Cortex of kidney (tissue), 1 donor: ENCODE measurements at places on chromosomes 12 and 14.

- no peak for DNase-seq
Observed at GRCh38 chr14:62185078-62185477, 422.9 kb downstream of the SNAPC1 start.

DNA sequence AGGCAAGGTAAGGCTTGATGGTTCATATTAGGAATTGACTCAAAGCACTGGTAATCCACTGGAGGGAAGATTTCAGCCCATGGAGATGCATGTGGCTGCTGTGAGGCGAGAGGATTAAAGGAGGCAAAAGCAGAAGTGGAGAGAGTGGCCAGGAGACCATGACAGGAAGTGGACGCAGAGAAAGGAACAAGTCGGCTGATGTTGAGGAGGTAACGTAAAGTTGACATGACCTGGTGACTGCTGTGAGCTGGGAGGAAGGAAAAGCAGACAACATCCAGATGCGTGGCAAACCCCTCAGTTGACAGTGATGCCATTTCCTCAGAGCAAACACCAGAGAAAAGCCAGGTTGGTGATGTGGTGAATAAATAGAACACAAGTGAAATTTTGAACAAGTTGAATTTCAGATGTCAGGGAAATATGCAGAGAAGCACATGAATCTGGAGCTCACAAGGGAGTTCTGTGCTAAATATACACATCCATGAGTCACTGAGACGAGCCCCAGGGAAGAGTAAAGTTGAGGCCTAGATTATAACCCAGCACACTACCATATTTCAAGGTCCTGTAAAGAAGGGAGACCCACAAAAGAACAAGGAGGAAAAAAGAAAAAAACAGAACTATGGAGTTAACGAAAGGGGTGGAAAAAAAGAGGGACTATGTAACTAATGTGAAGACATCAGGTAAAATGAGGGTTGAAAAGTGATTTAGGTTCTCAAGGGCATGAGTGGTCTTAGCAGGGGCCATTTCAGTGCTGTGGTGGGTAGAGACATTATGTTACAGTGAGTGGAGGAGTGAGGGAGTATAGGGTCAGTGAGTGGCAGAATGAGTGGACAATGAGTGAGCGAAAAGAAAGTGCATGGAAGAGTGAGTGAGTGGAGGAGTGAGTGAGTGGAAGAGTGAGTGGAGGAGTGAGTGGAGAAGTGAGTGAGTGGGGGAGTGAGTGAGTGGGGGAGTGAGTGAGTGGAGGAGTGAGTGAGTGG, 61.6 kb upstream of the GZMB start:
- DNase-seq = no peak

- no peak for DNase-seq
Observed at GRCh38 chr12:53513712-53514410, 6.6 kb upstream of the NPFF start.

GRCh38 chr14:68947802-68948201, 31.3 kb downstream of the ACTN1 start:
- no peak for DNase-seq

- DNase-seq = no peak
Observed at GRCh38 chr12:49014547-49014946, 4.0 kb downstream of the PRKAG1 start.

GRCh38 chr12:94872971-94873733, 130.3 kb downstream of the NDUFA12 start:
- no peak for DNase-seq

DNA sequence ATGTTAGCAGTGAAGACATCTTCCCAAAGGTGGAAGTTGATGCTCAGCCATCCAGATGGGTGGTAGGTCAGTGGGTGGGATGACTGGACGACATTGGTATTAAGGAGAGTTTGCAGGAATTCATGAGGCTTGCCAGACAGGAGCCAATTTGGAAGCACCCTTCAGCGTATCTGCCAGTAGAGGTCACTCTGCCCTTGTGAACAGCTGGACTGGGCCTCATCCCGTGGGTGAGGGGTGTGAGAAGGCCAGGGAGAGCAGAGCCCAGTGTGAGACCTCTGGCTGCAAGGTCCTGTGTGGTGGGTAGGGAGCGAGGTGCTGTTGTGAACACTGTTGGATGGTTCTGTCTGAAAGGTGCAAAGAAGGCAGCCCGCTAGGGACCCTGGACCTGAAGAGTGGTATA, 37.7 kb downstream of the SLC5A8 start:
- no peak for DNase-seq

DNA sequence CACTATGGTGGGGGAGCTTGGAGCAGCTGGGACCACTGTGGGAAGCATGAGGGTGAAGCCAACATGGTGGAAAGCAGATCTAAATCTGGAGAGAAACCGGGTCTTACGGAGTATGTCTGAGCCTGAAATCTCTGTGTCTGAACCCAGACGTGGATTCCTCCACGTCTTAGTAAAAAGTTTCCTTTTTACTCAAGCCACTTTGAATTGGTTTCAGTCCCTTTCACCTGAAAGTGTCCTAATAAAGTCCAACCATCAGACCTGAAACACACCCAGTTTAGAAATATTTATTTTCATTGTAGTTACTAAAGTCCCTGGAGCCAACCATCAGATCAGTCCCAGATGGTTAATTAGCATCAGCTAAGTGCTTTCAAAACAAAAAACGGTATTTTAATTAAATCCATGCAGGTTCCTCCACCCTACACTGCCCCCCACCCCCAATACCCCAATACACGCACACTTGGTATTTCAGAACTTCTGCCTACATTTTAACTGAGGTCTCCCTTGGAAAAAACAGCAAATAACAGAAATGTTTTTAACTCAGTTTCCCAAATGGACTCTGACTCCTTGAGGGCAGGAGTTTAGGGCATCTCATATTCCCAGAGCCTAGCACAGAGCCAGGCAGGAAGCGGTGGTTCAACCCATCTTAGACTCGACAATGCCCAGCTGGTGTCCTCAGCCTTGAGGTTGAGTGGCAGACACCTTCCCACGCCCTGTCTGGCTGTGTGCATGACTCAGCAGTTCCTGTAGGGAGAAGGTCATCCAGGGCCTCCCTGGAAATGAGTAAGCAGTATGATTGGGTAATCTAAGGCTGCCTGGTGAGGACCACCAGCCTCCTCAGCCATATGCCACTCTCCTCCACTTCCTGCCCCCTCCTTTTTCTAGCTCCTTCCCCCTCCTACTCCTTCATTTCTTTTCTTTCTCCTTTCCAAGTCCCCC, 175.8 kb downstream of the TTC8 start:
- DNase-seq = no peak

DNA sequence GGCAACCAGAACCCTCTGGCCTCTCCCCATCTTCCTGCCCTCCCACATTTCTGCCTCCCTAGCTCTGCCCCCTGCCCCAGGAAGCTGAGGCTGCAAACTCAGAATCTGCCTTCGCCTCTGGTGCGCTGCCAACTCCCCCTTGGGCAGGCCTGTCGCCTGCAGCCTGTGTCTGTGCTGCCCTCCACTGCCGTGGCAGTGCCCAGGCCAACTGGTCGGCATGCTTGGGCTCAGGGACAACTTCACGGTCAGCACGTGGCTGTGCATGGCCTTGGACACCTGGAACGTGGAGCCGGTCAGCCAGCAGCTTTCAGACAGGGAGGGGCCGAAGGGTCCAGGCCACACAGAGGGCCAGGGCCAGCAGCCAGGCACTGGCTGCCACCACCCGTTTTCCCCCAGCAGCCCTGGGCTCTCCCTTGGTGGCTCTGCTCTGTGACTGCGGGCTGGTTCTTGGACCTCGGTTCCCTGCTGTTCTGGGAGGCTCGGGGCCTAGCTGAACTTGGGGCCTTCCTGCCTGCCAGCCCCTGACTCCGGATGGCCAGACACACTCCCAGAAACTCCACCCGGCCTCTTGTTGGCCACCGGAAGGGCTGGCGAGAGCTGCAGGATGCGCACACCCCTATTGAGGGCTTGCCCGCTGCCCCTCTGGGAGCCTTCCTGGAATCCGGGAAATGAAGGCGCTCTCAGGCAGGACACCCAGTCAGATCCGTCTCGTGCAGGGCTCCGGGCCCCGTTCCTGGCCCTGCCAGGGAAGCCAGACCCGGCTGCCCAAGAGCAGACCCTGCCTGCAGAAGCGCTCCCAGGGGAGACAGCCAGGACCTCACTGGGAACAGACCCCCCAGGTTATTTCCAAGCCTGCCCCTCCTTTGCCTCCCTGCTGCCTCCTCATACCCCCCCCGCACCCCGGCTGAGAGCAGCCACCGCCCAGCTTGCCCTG, 34.2 kb upstream of the PPP1R13B start:
- DNase-seq = no peak

DNA sequence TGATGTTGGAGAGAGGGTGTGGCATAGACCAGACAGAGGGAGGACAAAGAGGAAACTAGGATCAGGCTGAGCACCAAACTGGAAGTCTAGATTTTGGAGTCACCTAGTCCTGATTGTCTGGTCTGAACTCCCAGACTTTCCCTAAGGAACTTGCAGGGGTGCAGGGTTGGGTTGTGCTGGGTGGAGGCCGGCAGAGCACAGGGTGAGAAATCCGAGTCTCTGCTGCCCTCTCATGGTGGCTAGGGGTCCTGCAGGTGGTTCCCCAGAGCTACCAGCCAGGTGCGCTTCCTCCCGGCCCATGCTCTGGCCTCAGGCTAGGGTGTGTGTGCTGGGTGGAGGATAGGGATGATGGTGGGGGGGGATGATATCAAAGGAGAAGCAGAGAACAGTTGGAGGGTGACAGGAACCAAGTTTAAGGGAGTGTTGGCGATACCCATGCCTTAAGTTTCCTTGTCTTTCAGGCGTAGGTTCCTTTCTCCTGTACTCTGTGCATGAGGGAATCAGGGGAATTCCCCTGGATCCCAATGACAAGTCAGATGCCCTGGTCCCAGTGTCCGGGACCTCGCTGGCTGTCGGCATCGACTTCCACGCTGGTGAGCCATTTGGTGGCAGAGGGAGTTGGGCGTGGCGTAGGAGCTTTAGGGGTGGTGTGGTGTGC, 33.5 kb upstream of the NXPH4 start:
- no peak for DNase-seq

- DNase-seq = no peak
Observed at GRCh38 chr12:95164656-95165055, 52.6 kb downstream of the FGD6 start.

DNA sequence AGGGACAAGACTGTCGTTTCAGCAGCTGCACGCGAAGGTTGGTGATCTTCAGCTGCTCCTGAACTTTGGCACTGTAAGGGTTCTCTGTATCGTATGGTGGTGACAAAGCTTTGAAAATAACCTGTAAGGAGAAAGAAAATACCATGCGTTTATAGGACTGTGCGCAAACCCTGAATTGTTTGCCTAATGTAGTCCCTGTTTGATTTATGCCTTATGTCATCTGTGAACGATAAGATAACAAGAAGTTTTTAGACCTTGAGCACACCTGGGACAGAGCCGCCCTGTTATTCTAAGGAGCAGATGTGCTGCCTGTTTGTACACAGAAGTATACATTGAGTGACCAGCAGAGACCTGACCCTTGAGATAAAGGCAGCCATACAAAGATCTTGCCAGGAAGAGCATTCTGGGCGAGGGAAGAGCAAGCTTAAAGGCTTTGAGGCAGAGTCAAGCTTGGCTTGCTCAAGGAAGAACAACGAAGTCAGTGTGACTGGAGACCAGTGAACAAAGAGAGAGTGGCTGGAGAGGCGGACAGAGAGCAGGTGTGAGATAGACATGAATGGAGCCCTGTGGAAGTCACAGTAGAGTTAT, 52.4 kb downstream of the NTN4 start:
- DNase-seq = no peak

DNA sequence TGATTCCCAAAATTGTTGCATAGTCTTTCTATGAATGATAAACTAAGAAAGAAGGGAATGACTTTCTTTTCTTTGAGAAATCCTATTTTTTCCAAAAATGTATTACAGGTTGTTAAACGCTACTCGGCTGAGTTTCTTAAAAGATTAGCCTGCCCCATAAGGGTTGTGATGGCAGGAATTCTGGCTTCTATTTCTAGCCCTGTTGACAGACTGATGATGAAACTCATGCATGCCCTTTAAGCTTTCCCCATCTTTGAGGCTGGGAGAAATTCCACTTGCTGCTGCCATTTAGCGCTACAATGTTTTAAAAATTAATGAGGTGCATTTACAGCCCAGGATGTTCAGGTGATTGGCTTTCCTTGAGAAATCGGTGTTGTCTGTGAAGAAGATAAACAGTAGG, 33.2 kb upstream of the RASSF3 start:
- DNase-seq = no peak

DNA sequence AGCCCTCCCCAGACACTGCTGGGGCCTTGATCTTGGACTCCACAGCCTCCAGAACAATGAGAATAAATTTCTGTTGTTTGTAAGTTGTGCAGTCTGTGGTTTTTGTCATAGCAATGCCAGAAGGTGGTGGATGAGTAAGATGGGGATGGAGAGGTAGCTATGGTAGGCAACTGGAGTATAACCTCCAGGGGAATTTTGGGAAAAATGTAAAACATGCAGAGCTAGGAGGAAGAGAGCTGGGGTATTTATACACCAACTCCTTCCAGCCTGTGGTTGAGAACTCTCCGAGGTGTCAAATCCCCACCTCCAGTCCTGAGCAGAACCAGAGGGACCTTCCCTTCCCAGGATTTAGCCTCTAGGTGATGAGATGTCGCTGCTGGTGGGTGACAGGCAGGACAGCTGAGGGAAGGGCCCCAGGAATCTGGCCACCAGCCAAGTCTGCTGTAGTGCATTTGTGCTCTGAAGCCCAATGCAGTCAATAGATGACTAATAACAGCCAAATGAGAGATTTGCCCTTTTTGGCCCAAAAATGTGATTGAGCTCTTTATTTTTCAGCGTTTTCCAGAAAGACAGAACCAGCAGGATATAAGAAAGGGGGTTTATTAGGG, 19.1 kb upstream of the CEP170B start:
- no peak for DNase-seq

GRCh38 chr12:90100579-90100978, 391.9 kb upstream of the ATP2B1 start:
- DNase-seq = no peak
